ENCODE measurements at places on chromosomes 2 and 18.

DNA sequence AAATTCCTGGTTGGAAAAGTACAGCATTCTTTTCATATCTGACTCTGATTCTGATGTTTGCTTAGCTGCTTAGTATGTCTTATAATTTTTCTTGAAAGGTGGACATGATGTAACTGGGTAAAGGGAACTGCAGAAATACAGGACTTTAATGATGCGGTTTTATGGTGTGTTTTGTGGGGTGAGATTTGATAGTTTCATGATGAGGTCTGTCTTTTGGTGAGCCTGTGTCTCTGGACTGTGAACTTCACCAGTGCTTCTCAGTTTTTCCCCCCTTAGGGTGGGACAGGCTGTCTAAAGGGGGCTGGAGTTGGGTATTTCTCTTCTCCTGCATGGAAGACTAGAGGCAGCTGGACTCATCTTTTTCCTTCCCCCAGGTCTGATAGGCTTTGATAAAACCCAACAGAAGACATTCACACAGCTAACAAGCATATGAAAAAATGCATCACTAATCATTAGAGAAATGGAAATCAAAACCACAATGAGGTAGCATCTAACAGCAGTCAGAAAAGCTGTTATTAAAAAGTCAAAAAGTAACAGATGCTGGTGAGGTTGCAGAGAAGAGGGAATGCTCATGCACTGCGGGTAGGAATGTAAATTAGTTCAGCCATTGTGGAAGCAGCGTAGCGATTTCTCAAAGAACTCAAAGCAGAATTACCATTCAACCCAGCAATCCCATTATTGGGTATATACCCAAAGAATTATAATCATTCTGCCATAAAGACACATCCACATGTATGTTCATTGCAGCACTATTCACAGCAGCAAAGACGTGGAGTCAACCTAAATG, 77.6 kb downstream of the EPC2 start:
- DNase-seq, result no peak

- peak; percentile 57 for DNase-seq
Observed at GRCh38 chr2:126664234-126664633, 8.3 kb downstream of the GYPC start.

- DNase-seq, result no peak
Observed at GRCh38 chr2:75595541-75596395, 35.0 kb upstream of the EVA1A start.

- DNase-seq, result no peak
Observed at GRCh38 chr2:11562011-11562410, 28.2 kb downstream of the GREB1 start.

DNA sequence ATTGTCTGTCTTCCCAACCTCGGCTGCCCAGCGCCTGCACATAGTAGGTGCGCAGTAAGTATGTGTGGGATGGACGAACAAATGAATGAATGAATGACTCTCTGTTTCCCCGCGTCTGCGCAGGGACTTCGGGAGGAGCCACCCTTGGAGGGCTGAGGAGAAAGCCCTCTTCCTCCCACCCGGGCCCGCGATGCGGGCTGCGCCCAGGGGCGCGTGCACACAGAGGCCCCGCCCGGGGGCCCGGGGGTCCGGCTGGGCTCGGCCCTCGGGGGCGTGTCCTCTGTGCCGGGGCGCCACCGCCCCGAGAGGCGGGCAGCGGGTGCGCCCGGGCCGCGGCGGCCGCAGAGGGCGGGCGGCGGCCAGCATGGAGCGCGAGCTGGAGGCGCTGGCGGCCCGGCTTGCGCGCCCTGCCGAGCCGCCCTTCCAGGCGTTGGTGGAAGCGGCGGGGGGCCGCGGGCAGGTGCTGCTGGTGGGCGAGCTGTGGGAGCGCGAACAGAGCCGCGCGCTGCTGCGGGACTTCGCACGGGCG, at the start of gene C2orf72:
Gene C2orf72, plus strand, starts transcription at position 322 of the 529 bp plus-strand sequence. Its CDS starts 43 bp downstream, at position 365.
- no peak for DNase-seq

- DNase-seq, result no peak
Observed at GRCh38 chr2:2054363-2054882, 276.7 kb downstream of the MYT1L start.

- no peak for DNase-seq
Observed at GRCh38 chr2:68905116-68905515, 33.9 kb upstream of the BMP10 start.

- DNase-seq, result no peak
Observed at GRCh38 chr2:227207573-227207972, 43.1 kb downstream of the COL4A3 start.

GRCh38 chr2:227816507-227817294, 3.1 kb downstream of the CCL20 start:
- DNase-seq, result no peak

GRCh38 chr2:140892436-140892835, 1238.4 kb downstream of the LRP1B start:
- DNase-seq, result no peak

DNA sequence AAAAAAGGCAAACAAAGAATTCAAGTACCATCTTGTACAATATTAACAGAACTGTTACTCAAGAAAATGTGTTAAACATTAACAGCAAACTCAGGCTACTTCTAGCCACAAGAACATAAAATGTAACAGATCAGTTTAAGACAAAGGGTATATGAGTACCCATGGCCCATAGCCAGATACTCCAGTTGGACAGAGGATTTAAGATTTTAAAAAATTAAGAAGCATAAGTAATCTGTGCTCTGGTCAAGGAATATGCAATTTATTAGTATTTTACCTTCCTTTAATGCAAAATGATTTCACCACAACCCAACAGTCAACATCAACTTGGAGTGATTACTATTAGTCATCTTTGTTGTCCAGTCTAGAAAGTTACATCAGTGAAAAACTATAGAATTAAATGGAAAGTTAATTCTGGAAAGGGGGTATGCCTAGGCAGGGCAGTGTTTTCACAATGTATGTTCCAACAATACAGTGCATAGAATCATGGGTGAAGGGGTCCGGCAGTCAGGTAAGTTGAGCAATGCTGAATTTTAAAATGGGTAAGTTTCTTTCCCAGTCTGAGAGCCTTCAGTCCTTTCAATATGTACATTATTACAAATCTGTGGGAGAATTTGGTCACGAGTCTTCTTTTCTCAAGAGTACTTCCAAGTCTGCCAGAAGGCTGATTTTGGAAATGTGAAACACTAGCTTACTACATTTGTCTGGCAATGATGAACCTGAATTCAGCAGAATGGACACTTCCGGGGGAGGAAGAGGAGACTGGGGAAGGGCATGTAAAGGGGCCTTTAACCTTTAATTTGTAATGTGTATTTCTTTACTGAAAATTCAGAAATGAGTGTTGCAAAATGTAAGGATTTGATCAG, 34.5 kb downstream of the SFT2D3 start:
- DNase-seq, result no peak

DNA sequence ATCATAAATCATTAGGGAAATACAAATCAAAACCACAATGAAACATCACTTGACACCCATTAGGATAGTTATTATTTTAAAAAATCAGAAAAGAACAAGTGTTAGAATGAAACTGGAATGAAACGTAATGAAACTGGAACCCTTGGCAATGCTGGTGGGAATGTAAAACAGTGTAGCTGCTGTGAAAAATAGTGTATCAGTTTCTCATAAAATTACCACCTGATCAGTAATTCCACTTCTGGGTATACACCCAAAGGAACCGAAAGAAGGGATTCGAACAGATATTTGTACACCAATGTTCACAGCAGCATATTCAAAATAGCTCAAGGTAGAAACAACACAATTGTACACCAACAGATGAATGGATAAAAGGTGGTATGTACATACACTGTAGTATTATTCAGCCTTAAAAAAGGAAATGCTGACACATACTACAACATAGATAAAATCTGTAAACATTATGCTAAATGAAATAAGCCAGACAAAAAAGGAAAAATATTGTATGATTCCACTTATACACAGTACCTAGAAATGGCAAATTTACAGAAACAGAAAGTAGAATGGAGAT, 27.0 kb downstream of the ROCK1 start:
- DNase-seq, result no peak

- DNase-seq, result peak; percentile 38
Observed at GRCh38 chr2:177169810-177170514, 42.6 kb upstream of the HNRNPA3 start.

DNA sequence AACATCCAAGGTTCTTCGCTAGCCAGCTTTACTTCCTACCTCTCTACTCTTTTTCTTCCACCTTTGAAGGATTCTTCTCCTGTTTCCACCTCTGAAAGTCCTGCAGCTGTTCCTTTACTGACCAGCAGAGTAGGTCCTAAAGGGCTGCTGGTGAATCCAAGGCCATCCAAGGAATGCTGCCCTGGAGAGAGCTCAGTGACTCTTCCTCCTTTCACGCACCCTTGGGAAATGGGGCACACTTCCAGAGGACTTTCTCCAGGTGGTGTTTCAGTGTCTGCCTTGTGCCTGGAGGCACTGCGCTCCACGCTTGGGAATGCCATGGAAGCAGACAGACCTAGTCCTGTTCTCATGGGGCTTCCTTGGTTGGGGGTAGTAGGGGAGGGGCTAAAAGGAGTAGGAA, 45.4 kb downstream of the SLC16A14 start:
- DNase-seq, result no peak

- DNase-seq, result no peak
Observed at GRCh38 chr18:63067939-63068338, 251.6 kb downstream of the BCL2 start.

- DNase-seq, result no peak
Observed at GRCh38 chr2:32264422-32265105, at the start of gene NLRC4. Gene NLRC4, minus strand, starts transcription at chr2:32264886. Its CDS starts 8,111 bp downstream, at chr2:32256775.

GRCh38 chr18:32057624-32058165, 34.0 kb upstream of the RNF138 start:
- no peak for DNase-seq

GRCh38 chr18:73597832-73598615, 549.6 kb downstream of the FBXO15 start:
- no peak for DNase-seq

DNA sequence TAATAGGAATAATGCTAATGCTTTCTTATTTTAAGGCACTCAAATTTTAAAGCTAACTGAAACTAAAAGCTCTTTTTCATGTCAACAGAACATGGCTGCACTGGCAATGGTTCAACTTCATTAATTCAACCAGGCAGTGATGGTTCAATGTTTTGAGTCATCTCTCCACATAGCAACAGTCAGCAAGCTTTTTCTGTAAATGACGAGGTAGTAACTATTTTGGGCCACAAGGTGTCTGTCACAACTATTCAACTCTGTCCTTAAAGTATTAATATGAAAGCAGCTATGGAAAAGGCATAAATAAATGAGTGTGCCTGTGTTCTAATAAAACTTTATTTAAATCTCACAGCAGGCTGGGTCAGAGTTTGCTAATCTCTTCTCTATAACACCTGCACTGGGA, 1425.6 kb upstream of the PIK3C3 start:
- DNase-seq, result no peak

- no peak for DNase-seq
Observed at GRCh38 chr18:62606106-62606505, 83.3 kb downstream of the ZCCHC2 start.

GRCh38 chr2:219638217-219638947, 11.0 kb downstream of the SLC4A3 start:
- DNase-seq, result no peak

- no peak for DNase-seq
Observed at GRCh38 chr2:208280234-208280633, 14.2 kb downstream of the PIKFYVE start.

DNA sequence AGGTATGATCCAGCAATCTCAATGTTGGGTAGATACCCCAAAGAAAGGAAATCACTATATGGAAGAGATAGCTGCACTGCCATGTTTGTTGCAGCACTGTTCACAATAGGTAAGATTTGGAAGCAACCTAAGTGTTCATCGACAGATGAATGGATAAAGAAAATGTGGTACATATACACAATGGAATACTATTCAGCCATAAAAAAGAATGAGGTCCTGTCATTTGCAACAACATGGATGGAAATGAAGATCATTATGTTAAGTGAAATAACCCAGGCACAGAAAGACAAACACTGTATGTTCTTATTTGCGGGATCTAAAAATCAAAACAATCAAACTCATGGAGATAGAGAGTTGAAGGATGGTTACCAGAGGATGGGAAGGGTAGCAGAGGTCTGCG, 372.4 kb upstream of the SPRED2 start:
- DNase-seq, result no peak

DNA sequence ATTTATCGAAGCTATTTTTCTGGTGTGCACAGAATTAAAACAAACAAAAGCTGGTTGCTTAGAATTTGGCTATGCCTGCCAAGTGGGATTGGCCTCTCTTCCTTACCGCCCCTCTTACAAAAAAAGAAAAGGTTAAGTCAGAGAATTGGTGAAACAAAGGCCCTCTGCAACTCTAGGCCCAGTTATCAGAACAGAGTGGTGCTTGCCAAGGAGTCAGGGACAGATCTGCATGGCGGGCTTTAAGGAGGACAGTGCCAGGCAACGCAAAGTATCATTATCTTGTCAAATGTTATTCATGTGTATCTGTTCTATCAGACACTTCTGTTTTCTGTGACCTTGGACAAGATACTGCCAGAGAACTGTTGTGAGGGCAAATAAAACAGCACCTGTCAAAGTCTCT, 78.3 kb downstream of the TGIF1 start:
- no peak for DNase-seq

GRCh38 chr2:2156881-2157280, 174.2 kb downstream of the MYT1L start:
- DNase-seq, result no peak

DNA sequence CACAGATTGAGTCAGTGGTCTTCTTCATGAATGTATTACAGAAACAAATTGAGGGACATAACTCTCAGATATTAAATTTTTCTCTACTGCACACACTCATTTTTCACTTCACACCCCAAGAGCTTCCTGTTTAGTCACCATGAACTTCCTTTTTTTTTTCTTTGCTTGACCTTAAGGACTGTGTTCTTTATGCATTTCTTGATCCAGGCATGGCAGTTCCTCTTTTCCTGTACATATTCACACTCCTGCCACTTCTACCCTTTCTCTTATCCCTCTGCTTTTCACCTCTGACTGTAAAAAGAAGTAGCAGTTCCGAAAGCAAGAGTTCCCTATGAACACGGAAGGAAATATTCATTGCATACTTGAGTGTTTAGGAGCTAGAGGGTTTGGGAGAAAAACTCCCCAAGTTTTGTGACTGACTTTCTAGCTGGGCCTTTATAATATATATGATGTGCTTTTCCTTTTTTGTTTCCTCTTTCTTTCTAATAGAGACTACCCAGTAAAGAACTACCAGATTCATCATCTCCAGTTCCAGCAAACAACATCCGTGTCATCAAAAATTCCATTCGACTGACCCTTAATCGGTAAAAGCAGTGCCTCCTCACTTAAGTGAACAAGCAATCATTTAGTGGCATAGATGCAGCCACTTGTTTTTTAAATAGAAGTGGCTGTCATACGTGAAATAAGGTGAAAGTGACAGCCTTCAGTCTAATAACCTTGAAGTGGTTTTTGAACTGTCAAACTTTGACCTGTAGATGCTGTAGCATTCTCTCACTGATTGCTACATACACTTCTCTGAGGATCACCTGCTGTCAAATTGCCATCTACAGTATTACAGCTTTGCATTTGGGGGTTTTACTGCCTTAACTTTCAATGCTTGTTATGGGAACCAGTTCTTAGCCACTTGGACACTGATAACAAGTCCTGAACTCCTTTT, 40.8 kb downstream of the PAPOLG start:
- no peak for DNase-seq

- no peak for DNase-seq
Observed at GRCh38 chr2:224403657-224404056, 1.8 kb upstream of the FAM124B start.

GRCh38 chr2:83323038-83323437, 1136.0 kb downstream of the SUCLG1 start:
- no peak for DNase-seq

- DNase-seq, result no peak
Observed at GRCh38 chr2:219171231-219171651, 1.4 kb upstream of the SLC23A3 start.

GRCh38 chr18:36247036-36247435, 50.5 kb upstream of the FHOD3 start:
- DNase-seq, result no peak
